WTC11 (cell line): ENCODE measurements at places on chromosomes 16 and 17. TPM values are rescaled to one million over a fixed set of nuclear protein-coding genes. Genes with fewer than 3 reads are reported as not detected.

Gene RNF43
- 3.2 to 3.6 TPM (median 3.5 TPM) in 3 replicates for total RNA-seq

Gene FSCN2
- total RNA-seq = 0.31 to 0.89 TPM (median 0.46 TPM) in 3 replicates

Gene STAT5A
- total RNA-seq = 6.6 to 10.9 TPM (median 9.7 TPM) in 3 replicates

Gene ORC6
- 71.8 to 76.1 TPM (median 71.9 TPM) in 3 replicates for total RNA-seq

- DNase-seq = no peak
- peaks cover 49% of the 10 kb centered on the region for H3K4me1 ChIP-seq
- no peak overlapping the region for H3K4me3 ChIP-seq
- no peaks in the 10 kb centered on the region for H3K36me3 ChIP-seq
- no peaks in the 10 kb centered on the region for H3K27me3 ChIP-seq
Observed at GRCh38 chr17:73588301-73588846, 55.9 kb downstream of the SDK2 start.

DNA sequence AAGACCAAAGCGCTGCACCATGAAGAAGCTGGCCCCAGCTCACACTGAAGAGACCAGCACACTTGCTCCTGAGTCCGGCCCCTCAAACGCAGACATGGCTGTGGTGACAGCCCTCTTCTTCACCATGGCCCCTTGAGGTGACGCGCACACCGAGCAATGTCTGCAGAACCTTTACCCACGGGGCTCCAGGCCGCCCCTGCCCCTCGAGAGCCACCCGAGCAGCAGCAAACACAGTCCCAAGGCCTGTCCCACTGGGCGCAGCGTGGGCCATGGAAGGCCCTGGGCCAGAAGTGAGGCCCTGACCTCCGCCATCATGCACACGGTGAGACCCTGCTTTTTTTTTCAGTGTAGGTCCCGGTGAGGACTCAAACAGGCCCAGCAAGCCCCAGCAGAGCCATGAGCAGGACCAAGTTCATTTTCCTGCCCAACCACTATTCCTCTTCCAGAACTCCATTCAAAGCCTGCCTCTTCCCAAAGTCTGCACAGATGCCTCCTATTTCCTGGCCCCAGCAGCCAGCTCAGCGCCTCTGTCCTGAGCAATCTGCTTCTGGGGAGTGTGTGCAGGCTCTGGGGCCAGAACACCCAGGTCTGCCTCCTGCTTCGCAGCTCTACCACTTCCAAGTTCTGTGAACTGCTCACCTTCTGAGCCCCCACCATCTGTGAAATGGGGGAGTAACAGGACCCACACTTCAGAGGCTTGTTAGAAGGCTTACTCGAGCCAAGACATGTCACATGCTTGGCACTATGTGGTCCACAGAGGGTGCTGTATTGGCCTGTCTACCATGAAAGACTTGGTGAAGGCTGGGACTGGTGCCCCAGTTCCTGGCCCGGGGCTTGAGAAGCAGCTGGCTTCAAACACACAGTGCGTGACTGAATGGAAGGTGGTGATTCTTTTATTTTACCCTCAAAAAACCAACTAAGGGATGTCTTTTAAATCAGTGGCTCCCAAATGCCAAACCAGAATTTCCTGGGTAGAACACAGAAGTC lies 35.7 kb upstream of the GSG1L start:
- DNase-seq = no peak
- peaks cover 3% of the 10 kb centered on the region; the same call in 1 of the 2 replicates for H3K4me1 ChIP-seq
- peaks cover 61% of the 10 kb centered on the region for H3K36me3 ChIP-seq
- H3K4me3 ChIP-seq = no peak overlapping the region

DNA sequence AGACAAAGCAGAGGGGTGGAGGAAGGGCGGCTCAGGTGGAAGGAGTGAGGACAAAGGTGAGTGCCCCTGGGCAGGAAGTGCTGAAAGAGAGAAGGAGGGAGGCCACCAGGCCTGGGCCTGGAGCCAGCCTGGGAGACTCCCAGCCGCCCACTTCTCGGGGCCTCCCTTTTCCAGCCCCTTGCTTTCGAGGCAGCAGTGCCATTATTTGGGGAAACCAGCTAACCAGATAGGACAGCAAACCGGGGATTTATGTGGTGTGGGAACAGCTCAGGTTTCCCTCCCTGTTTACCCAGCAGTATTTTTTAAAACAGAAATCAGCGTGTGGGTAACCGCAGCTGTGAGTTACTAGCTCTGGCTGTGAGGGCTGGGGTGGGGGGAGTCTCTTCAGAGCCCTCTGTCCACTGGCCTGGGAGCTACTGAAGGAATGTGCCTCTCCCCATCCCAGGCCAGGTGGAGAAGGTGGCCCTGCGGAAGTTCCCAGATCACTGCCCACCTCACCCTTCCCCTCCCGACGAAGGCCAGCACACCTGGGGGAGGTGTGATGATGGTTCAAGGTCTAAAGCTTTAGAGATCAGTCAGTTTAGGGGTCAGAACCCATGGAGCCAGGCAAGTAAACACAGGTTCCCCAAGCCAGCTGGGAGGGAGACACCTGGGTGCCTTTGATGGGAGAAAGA lies 8.4 kb upstream of the MEOX1 start:
- DNase-seq = peak; percentile 31
- H3K36me3 ChIP-seq = no peaks in the 10 kb centered on the region
- H3K4me1 ChIP-seq = peaks cover 40% of the 10 kb centered on the region
- H3K4me3 ChIP-seq = no peak overlapping the region

GRCh38 chr16:747978-748746 lies 7.4 kb upstream of the CIAO3 start:
- H3K27me3 ChIP-seq = no peaks in the 10 kb centered on the region
- no peaks in the 10 kb centered on the region for H3K36me3 ChIP-seq
- H3K4me1 ChIP-seq = peaks cover 29% of the 10 kb centered on the region
- no peak overlapping the region for H3K4me3 ChIP-seq

DNA sequence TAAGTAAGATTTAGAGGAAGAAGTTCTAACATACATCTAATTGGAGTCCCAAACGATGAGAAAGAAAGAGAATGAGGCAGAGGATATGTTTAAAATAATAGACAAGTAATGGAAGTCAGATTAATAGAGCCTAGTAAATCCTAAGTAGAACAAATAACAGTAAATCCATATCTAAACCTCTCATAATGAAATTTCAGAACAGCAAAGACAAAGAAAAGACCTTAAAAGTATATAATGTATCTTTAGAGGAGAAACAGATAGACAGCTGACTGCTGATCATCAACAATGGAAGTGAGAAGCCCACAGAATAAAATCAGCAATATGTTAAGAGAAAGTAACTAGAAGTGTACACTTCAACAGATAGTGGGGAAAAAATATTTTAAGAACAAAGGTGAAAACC lies 536.2 kb upstream of the ZFHX3 start:
- no peak overlapping the region for H3K27ac ChIP-seq
- H3K4me3 ChIP-seq = no peak overlapping the region
- peaks cover under 1% of the 10 kb centered on the region for H3K4me1 ChIP-seq
- peaks cover 3% of the 10 kb centered on the region; the same call in 1 of the 2 replicates for H3K27me3 ChIP-seq

- no peaks in the 10 kb centered on the region for H3K36me3 ChIP-seq
- H3K4me1 ChIP-seq = peaks cover 10% of the 10 kb centered on the region; the same call in 1 of the 2 replicates
- H3K4me3 ChIP-seq = no peak overlapping the region
- DNase-seq = no peak
- peak overlapping the region; percentile 51; the same call in 1 of the 2 replicates for H3K27ac ChIP-seq
Observed at GRCh38 chr17:46742565-46743270, 75.8 kb downstream of the WNT3 start.

- H3K27me3 ChIP-seq = no peaks in the 10 kb centered on the region
- peak overlapping the region; percentile 70; the same call in 1 of the 2 replicates for H3K27ac ChIP-seq
- no peak for DNase-seq
- H3K36me3 ChIP-seq = no peaks in the 10 kb centered on the region; the same call in 1 of the 2 replicates
- no peak overlapping the region for H3K4me3 ChIP-seq
Observed at GRCh38 chr17:41777574-41778188, 8.8 kb downstream of the JUP start.

GRCh38 chr17:39653662-39654331 lies 11.4 kb upstream of the TCAP start:
- peaks cover 5% of the 10 kb centered on the region for H3K36me3 ChIP-seq
- H3K27ac ChIP-seq = no peak overlapping the region; the same call in 1 of the 2 replicates
- no peaks in the 10 kb centered on the region for H3K27me3 ChIP-seq
- H3K4me1 ChIP-seq = peaks cover 46% of the 10 kb centered on the region

DNA sequence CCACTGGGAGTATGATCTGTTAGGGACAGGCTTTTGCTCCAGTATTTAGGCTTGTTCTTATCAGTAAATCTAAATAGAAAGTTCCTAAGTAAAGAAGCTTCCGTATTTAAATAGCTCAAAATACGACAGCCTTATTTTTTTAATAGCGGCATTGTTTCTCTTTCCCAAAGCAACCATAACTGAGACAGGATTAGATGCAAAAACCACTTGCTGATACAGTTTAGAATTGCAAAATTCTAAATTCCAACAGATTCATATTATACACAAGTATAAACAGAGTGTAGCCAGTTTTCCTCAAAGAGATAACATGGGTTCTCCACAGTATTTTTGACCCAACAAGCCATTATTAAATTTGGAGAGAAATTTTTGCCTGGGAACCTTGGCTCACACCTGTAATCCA lies 276.7 kb downstream of the FTO start:
- DNase-seq = no peak
- H3K4me3 ChIP-seq = no peak overlapping the region
- no peaks in the 10 kb centered on the region for H3K36me3 ChIP-seq
- H3K27me3 ChIP-seq = no peaks in the 10 kb centered on the region

- H3K36me3 ChIP-seq = no peaks in the 10 kb centered on the region
- no peak overlapping the region for H3K4me3 ChIP-seq
- no peaks in the 10 kb centered on the region; the same call in 1 of the 2 replicates for H3K27me3 ChIP-seq
- H3K27ac ChIP-seq = no peak overlapping the region
- peaks cover 16% of the 10 kb centered on the region for H3K4me1 ChIP-seq
Observed at GRCh38 chr16:52963855-52964242, 88.8 kb downstream of the CHD9NB start.

- peaks cover 7% of the 10 kb centered on the region for H3K27me3 ChIP-seq
- H3K36me3 ChIP-seq = no peaks in the 10 kb centered on the region
- no peak overlapping the region for H3K4me3 ChIP-seq
- no peak overlapping the region for H3K27ac ChIP-seq
Observed at GRCh38 chr16:56108724-56109123, 82.6 kb upstream of the GNAO1 start.

GRCh38 chr17:83026311-83026811 lies 53.0 kb upstream of the METRNL start:
- H3K4me3 ChIP-seq = no peak overlapping the region
- peaks cover 18% of the 10 kb centered on the region for H3K36me3 ChIP-seq
- no peaks in the 10 kb centered on the region for H3K4me1 ChIP-seq
- H3K27ac ChIP-seq = no peak overlapping the region; the same call in none of the 2 replicates

GRCh38 chr16:57341062-57341440 lies 17.5 kb upstream of the CCL22 start:
- H3K27me3 ChIP-seq = no peaks in the 10 kb centered on the region; the same call in 1 of the 2 replicates
- no peak overlapping the region for H3K4me3 ChIP-seq
- no peaks in the 10 kb centered on the region for H3K36me3 ChIP-seq
- H3K27ac ChIP-seq = no peak overlapping the region
- H3K4me1 ChIP-seq = no peaks in the 10 kb centered on the region

DNA sequence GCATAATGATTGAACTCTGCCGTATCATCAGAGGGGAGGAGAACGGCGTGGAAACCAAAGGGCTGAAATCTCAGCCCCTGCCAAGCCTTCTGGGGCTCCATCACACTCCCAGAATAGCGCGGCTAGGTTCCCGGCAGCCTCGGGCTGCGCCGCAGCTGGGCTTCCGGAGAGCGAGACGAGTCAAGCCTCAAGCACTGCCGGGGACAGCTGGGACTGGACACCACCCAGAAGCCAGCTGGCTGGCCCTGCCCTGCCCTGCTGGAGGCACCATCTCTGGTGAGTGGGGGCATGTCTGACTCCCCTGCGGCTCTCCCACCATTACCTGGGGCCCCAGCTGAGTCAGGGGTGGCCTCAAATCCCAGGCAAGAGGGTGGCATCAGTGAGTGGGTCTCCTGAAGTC lies 7.2 kb upstream of the GPRC5C start:
- DNase-seq = no peak
- H3K27ac ChIP-seq = no peak overlapping the region
- no peak overlapping the region for H3K4me3 ChIP-seq

- peaks cover 6% of the 10 kb centered on the region; the same call in 1 of the 2 replicates for H3K27me3 ChIP-seq
- DNase-seq = no peak
- no peak overlapping the region for H3K4me3 ChIP-seq
- no peak overlapping the region for H3K27ac ChIP-seq
- peaks cover 3% of the 10 kb centered on the region; the same call in 1 of the 2 replicates for H3K4me1 ChIP-seq
- H3K36me3 ChIP-seq = no peaks in the 10 kb centered on the region
Observed at GRCh38 chr16:23175651-23176050, 6.9 kb upstream of the SCNN1G start.

- H3K27ac ChIP-seq = 0 out of 2 replicates have a peak overlapping the region, but pooled peaks have one; percentile 49
- no peak overlapping the region for H3K4me3 ChIP-seq
- no peaks in the 10 kb centered on the region for H3K36me3 ChIP-seq
- no peak for DNase-seq
- no peaks in the 10 kb centered on the region; the same call in 1 of the 2 replicates for H3K27me3 ChIP-seq
- peaks cover 22% of the 10 kb centered on the region for H3K4me1 ChIP-seq
Observed at GRCh38 chr17:42061646-42062487, 11.5 kb upstream of the C17orf113 start.

GRCh38 chr17:73650140-73650539 lies 5.9 kb upstream of the SDK2 start:
- H3K4me1 ChIP-seq = peaks cover 37% of the 10 kb centered on the region
- peak; percentile 52 for DNase-seq
- no peak overlapping the region for H3K27ac ChIP-seq

DNA sequence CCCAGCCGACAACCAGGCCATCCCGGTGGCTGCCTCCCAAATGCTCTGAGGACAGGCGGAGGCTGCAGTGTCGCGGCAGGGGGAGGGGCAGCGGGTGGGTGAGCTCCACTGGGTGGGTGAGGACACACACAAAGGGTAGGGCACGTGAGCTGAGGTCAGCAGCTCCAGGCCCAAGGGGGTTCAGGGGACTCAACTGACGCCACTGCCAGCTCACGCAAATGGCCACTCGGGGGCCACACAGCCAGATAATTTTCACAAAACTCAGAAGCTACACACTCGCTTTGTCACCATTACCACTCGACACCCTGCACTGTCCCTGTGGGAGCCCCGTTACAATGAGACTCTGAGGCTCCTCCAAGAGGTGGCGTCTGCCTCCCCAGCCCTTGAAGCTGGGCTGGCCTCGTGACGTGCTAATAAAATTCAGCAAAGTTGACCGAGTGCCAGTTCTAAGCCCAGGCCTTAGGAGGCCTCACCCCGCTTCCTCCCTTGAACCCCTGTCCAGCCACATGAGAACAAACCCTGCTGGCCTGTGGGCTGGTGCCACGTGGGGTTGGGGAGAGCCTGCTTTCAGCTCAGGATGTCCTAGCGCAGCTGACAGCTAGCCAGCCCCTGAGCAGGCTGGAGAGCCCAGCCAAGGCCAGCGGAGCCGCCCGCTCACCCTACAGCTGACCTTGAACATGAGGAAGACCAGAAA lies 56.9 kb downstream of the RMI2 start:
- H3K27ac ChIP-seq = no peak overlapping the region
- no peaks in the 10 kb centered on the region for H3K4me1 ChIP-seq
- no peak for DNase-seq
- no peaks in the 10 kb centered on the region for H3K36me3 ChIP-seq
- no peaks in the 10 kb centered on the region for H3K27me3 ChIP-seq
- H3K4me3 ChIP-seq = no peak overlapping the region
